HT-29 (cell line): ENCODE measurements at places on chromosomes 6 and 20. TPM values are rescaled to one million over a fixed set of nuclear protein-coding genes. Genes with fewer than 3 reads are reported as not detected.

DNA sequence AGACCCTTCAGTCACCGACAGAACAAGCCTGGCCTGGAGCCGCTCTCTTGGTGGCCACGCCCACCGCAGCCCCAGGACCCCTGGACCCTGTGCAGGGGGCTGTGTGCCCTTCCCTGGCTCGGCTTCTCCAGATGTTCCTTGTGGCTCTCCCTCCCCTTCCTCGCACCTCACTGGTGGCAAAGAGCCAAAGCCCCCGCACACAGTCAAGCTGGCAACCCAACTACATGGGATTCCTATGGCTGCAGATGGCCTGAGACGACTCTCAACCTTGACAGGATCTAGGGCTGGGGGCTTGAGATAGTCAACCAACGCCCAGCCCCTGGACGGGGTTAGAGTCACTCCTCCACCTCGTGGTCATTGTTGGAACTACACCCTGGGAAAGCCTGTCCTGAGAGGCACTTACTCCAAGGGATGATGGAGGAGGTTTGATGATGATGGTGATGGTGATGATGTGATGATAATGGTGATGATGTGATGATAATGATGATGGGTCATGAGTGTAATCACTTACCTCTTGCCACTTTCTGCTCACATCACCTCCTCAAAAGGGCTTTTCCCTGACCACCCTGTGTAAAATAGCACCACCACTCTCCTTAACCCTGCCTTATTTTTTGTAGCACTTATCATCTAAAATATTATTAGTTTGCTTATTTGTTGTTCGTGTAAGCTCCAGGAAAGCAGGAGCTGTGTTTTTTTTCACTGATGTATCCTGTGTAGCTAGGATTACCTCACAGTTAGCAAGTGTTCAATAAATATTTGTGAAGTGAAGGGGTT is 278.4 kb downstream of the LRFN2 start:
- DNase-seq: peak; percentile 67

DNA sequence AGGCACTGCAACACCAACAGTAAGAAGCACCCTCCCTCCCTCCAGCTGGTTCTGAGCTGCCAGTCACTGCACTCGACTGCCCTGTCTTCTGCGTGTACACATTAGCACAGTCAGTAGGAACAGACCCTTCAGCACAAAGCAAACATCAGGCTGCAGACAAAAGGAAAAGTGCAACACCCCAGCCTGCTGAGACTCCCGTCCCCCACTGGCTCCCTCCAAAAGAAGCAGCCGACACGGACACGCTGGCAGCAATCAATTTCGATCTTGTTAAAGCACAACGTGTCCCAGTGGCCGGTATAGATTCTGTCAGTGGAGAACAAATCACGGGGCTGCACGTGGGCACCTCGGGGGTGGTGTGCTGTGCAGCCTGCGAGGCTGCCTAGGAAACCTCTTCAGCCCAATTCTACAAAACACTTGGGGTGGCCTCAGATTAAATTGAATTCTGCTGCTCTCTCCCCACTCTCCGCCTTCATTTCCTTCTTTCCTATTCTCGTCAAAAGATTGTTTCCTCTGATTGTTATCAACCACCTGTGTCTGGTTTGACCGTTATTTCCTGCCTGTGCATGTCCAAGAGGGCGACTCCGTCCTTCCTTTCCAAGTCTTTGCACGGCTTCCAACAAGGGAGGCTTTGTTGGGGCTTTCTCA is 38.7 kb downstream of the TRAF3IP2 start:
- DNase-seq: no peak

GRCh38 chr6:148146717-148147462 is 195.7 kb upstream of the SASH1 start:
- DNase-seq: peak; percentile 7

- peak; percentile 93 for DNase-seq
Observed at GRCh38 chr20:47272893-47273590, 83.5 kb downstream of the ZMYND8 start.

GRCh38 chr20:23653400-23653938 is 15.7 kb upstream of the CST3 start:
- DNase-seq: no peak

- DNase-seq: peak; percentile 79
Observed at GRCh38 chr6:131199568-131200272, 64.5 kb downstream of the AKAP7 start.

- DNase-seq: no peak
Observed at GRCh38 chr20:39935901-39936300, 753.1 kb downstream of the MAFB start.

BPIFA2 gene
- not detected in 2 replicates for total RNA-seq

DNA sequence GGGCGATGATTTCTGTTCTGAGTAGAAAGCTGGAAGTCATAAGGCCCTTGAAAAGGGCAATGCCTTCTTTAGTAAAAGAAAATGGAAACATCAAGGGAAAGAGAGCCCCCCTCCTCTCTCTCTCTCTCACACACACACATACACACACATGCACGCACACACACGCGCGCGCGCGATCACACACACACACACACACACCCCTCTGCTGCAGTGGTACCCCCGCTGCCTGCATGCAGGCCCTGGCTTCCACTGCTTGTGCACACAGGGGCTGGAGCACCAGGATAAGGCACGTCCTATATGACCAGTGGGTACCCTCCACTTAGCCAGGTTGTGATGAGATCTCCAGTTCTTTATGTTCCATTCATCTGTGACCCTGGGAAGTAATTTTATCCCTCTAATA is 300.9 kb downstream of the SLC35F1 start:
- no peak for DNase-seq
